Stimulated activated CD4-positive, alpha-beta T cell treated with anti-CD3 and anti-CD28 coated beads, Interleukin-1b, Interleukin-23, amount 100 ng/mL, for 1 hour (primary cell): ENCODE measurements at places on chromosomes 12 and 14.

DNA sequence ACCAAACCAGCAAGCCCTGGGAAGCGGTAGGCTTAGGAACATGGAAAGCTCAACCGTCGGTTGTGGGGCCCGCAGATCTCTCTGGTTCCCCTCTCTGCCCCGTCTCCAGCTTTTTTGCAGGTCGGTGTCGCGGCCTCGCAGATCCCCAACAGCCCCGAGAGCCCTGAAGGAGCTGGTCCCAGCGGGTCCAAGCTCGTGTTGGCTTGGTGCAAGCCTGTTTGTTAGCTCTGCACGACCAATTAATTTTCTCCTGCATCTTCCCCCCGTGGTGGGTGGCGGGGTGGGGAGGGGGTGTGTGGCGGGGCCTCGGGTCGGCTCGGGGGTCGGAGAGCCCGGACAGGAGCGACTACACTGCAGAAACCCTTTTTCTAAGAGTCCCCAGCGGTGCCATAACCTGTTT, 449 bp upstream of the SLC24A4 start:
- no peak for DNase-seq

DNA sequence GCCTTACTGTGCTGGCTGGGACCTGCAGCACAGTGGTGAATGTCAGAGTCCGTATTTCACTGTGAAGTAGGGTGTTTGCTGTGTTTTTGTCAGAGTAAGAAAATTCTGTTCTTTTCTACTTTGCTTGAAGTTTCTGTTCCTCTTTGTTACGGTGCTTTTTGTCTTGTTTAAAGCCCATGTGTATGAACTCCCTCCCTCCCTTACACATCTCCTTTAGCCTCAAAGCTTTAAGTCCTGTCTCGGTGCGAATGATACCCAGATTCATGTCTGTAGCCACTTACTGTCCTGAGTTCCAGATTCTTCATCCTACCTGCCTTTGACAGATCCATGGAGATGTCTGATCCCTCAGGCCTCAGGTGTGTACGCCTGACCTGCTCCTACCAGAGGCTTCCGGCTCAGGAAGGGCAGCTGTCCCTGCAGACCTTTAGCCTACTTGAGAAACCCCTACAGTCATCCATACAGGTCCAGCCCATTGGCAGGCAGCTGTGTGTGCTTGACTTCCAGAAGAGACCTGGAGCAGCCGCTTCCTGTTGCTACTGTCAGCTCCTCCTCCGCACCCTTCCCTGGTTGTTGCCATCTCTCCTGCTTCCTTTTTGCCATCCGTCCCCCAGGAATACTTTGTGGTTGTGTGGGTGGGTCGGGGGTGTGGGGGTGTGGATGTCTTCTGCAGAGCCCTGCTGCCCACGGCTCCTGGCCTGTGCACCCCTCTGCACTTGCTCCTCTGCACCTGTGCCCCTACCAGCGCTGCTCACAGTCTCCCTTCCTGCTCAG, 72.9 kb downstream of the DDX51 start:
- DNase-seq: no peak

DNA sequence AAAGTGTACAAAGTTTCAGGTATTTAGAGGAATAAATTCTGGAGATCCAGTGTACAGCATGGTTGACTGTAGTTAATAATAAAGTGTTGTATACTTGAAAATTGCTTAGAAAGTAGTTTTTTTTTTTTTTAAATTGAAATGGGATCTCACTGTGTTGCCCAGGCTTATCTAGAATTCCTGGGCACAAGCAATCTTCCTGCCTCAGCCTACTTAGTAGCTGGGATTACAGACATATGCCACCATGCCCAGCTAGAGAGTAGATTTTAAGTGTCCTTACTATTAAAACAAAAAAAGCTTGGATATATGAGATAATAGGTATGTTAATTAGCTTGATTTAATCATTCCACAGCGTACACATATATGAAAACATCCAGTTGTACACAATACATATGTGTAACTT, 27.7 kb downstream of the FUT8 start:
- no peak for DNase-seq

- no peak for DNase-seq
Measured at GRCh38 chr12:131818821-131819585, 9.2 kb upstream of the MMP17 start.

DNA sequence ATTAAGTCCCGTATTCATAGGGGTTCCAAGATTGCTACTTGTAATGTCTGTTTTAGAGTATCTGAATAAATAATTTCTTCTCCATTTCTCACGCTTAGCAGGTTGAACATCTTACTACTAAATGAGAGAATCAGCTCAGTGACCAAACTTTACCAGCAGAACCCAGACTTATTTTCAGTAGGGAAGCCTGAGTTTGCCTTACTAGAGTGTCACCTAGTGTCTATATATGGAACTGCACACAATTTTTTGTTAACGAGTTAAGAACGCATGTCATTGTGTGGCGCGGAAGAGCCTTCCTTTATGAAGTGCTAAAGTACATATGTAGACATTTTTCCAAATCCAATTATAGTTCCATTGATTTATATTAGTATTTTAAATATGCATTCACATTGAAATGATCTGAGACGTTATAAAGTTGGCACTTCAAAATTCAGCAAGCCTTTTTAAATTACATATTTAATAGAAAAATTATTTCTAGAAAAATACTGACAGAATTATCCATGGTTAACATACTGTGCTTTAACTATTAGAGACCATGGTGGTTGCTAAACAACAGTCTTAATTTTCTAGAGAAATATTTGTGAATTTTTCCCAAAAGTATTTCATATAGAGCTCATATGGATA, 88.3 kb downstream of the RPS29 start:
- no peak for DNase-seq

GRCh38 chr12:50003595-50003994, 21.7 kb downstream of the RACGAP1 start:
- DNase-seq: no peak

DNA sequence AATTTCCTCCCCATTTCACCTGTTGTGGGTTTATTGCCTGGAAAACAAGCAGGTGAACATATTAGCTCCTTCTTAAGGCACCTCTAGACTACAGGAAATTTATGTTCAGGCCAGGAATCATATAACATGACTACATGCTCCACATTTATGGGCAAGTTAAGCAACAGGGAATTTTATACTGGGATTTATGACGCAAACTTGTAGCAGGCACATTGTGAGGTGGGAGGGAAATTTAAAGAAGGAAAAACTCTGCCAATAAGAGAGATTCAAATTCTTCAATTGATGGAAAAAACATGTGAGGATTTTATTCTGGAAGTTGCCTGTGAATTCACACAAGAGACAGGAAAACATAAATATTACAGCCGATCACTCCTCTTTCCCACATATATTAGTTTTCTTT, 93.9 kb downstream of the TBC1D30 start:
- DNase-seq: no peak

DNA sequence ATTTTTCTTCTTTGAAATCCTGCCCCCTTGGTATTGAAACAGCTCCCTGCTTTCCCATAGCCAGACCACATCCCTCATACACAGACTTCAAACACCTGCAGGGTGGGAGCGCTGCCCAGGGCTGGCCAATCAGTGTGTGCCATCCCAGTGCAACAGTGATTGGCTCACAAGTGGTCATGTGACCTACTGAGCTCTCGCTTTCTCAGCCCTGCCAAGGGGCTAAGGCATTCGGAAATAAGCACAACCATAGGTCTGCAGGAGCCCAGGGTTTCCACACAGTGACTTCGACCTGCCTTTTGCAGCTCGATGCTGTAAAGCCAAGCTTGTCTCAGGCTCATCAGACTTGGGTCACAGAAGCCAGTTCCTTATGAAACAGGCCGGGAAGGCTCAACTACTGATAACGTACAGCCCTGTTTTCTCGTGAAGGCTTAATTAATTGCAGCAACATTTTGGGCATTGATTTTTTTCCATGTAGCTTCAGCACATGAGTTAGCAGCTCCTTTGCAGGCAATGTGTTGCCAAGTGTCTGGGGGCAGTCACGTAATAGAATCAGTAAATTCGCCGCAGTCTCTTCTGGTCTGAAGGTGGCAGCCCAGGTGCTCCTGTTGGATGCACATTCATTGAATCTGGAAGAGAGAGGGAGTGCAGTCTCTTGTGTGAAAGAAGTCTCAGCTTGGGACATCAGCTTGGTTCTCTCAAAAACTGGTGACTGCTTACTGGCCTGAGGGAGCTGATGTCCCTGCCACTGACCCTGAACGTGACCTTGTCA, 1091.8 kb downstream of the AACS start:
- no peak for DNase-seq

DNA sequence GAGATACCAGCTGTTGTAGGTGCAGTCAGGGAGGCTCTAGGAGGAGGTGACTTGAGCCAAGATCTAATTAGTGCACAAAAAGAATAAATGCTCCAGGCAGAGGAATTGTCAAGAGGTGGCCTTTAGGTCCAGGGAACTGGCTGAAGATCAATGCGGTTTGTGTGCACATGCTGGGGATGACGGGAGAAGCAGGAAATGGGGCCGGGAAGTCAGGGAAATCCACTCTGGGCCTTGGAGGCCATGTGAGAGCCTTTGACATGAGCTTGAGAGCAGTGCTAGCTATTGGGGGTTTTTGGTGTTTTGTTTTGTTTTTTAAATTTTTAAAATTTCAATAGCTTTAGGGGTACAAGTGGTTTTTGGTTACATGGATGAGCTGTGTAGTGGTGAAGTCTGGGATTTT, 67.4 kb downstream of the MVK start:
- no peak for DNase-seq

DNA sequence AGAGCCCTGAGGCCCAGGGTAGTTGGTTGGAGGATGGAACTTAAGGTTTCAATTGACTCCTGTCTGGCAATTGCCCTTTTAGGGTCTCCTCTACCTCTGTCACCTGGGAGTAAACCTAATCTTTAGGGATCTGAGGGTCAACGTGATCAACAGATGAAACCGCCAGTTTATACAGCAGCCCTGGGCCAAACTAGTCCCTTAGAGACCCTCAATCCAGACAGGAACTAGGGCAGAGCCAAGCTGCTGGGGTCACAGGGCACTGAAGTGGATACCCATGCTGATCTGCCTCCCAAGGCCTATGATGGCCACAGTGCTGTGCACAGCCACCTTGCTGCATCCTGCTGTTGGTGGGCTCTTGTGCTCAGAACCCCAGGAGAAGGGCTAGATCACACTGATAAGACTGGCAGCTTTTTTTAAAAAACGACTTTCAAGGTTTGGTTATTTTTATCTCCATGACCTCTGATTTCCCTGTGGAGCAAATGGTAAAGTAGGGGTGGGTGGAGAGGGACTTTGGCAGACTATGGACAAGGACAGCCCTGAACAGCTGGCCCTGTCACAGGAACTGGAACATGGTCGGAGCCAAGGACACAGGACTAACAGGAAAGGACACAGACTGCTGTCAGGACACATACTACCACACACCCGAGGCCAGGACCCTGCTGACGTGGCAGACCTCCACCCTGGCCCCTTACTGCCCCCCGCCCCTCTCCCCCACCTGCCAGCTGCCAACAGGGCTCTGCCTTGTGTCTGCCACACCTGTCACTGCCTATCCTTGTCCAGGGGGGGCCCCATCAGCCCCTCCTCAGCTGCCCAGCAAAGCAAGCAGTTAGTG, 474 bp downstream of the FITM1 start:
- DNase-seq: no peak

- no peak for DNase-seq
Measured at GRCh38 chr14:29421156-29421728, 506.4 kb downstream of the PRKD1 start.

- no peak for DNase-seq
Measured at GRCh38 chr12:39230086-39230485, 212.8 kb downstream of the KIF21A start.

DNA sequence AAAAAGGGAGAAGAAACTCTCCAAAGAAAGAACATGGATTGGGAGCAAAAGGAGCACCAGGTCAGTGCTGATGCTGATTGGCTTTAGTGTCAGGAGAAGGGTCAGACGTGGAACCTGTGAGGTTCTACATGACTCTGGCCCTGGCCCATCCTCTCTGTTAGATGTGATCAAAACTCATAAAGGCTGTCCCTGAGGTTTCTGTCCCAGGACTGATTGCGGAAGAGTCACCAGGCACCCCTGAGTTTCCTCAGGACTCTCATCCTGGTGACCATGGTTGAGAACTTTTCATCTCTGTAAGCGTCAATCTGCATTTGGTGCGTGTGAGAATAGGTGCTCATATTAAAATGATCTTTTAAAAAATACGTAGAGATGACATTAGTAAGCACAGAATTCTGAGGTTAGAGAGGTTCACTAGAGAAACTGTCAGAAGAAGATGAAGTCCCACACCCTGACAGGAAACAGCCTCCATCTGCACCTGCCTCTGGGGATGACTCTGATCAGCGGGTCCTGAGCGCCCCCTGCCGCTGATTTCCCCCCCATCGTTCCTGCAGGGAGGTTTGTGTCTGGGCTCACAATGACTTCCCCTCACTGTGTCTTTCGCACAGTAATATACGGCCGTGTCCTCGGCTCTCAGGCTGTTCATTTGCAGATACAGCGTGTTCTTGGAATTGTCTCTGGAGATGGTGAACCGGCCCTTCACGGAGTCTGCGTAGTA, 741.8 kb downstream of the TMEM121 start:
- peak; percentile 81 for DNase-seq

DNA sequence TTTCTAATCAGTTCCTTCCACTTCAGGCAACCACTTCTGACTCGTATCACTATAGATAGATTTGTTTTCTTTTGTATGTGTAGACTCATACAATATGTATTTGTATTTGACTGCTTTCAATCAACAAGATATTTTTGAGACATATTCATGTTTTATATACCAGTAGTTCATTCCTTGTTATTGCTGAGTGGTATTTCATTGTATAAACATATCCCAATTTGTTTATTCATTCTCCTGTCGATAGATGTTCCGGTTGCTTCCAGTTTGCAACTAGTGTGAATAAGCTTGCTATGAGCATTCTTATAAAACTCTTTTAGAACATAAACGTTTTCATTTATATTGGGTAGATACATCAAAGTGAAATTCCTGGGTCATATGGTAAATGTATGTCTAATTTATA, 119.2 kb downstream of the FIGNL2 start:
- no peak for DNase-seq

- no peak for DNase-seq
Measured at GRCh38 chr12:11823043-11823442, 173.6 kb downstream of the ETV6 start.

- DNase-seq: no peak
Measured at GRCh38 chr12:75996861-75997447, 34.6 kb downstream of the PHLDA1 start.

GRCh38 chr14:65637780-65638179, 225.2 kb downstream of the FUT8 start:
- no peak for DNase-seq

DNA sequence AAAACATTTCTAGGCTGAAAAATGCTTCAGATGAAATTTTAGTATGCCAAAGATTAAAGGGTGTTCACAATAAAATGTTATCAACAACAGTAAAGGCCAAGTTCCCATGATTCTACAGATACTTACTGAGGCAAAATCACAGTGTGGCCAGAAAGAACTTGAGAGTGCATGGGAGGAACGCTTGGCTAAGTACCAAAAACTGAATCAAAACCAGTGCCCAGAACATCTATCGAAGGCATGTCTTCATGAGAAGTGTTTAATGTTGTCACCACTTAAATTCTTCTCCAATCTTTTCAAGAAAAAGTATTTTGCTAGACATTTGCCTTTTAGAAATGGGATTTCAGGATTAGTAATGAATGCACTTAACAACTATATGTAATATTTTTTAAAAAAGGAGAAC, 41.5 kb downstream of the KIF21A start:
- DNase-seq: no peak
